ENCODE measurements at places on chromosomes 6 and 20.

DNA sequence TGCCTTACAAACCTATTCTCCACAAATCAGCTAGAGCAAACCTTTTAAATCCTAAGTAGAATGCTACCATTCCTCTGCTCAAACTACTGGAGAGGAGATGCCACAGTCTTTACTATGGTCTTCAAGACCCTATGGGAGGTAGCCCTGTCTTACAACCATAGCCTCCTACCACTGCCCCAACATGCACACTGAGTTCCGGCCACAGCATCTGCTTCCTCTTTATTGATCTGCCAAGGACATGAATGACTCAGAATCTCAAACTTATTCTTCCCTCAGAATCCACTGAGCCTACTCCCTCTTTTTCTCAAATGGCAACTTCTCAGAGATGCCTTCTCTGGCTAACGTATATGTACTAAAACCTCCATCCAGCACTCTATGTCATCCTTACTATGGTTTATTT lies 12.2 kb upstream of the ANKEF1 start:
- no peak for DNase-seq

- DNase-seq: no peak
Observed at GRCh38 chr6:150929416-150929815, 63.9 kb downstream of the MTHFD1L start.

DNA sequence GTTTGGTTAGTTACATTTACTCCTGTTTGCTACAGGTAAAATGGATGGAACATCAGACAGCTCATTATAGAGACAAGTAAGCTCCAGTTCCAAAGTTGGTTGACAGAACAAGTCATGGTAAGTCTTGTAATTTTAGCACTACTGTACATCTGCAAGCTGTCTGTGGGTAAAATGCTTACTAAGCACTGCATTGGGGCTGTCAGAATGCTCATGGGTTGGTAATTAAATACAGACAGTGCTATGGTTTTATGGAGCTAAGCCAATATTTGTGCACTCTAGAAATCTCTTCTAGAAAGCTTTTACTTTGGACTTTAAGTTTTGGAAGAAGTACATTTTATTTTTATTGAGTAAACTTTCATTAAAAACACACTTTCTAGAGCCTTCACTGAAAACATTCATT lies 419.2 kb upstream of the MMS22L start:
- no peak for DNase-seq

- no peak for DNase-seq
Observed at GRCh38 chr6:41975276-41975675, 33.7 kb upstream of the CCND3 start.

- DNase-seq: peak; percentile 44
Observed at GRCh38 chr6:168884646-168885086, 369.0 kb downstream of the THBS2 start.

GRCh38 chr6:118542184-118542952 lies 5.7 kb upstream of the PLN start:
- DNase-seq: no peak

DNA sequence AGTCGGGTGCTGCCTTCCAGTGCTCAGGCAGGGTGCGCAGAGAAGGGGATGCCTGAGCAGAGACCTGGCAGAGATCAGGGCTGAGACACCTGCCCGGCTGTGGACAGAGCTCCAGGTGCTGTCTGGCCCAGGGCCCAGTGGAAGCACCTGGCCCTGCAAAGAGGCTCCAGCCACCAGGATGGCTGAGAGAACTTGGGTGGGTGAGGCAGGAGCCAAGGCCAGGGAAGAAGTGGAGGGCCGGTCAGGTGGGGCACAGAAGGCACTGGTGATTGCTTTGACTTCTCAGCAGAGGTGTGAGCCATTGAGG lies 31.2 kb downstream of the PNLDC1 start:
- DNase-seq: no peak

DNA sequence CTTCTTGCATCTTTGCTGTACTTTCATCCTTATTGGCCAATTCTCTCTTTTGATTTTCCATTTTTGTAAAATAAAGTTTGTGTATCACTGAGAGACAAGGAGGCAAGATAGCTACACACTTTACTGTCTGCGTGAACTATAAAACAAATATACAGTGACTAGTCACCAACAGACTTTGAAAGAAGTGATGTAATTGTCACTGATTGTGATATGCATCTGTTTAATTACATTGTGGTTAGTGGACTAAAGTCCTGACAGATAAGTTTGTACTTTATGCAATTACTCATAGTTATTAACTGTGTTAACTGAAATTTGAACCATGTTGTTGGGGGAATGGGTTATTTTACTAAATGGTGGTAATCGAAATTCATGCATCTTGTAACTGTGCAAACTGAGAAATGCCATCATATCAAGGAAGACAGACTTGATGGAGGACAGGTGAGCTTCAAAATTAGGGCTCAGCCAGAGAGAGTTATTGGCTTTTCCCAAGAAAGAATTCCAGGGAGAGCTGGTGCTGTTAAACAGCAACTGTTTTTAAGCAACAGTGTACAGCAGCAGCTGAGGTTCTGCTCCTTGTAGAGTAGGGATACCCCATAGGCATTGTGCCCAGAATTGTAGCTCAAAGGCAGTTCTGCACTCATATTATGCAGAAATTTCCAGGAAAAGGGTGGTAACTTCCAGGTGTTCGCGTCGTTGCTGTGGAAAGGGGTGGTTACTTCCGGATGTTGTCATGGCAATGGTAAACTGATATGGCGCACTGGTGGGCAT lies 62.9 kb downstream of the EFHC1 start:
- DNase-seq: no peak

DNA sequence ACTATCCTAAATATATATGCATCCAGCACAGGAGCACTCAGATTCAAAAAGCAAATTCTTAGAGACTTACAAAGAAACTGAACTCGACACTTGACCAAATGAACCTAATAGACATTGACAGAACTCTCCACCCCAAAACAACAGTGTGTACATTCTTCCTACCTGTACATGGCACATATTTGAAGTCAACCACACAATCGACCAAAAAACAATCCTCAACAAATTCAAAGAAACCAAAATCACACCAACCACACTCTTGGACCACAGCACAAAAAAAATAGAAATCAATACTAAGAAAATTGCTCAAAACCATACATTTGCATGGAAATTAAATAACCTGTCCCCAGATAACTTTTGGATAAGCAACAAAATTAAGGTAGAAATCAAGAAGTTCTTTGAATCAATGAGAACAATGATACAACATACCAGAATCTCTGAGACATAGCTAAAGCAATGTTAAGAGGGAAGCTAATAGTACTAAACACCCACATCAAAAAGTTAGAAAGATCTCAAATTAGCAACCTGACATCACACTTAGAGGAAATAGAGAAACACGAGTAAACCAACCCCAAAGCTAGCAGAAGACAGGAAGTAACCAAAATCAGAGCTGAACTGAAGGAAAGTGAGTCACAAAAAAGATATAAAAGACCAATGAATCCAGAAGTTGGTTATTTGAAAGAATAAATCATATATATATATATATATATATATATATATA lies 12.5 kb upstream of the TREM1 start:
- DNase-seq: no peak

DNA sequence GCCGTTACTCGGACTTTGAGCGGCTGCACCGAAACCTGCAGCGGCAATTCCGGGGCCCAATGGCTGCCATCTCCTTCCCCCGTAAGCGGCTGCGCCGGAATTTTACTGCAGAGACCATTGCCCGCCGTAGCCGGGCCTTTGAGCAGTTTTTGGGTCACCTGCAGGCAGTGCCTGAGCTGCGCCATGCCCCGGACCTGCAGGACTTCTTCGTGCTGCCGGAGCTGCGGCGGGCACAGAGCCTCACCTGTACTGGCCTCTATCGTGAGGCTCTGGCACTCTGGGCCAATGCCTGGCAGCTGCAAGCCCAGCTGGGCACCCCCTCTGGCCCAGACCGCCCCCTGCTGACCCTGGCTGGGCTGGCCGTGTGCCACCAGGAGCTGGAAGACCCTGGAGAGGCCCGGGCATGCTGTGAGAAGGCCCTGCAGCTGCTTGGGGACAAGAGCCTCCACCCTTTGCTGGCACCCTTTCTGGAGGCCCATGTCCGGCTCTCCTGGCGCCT lies 7.2 kb downstream of the SNX21 start:
- no peak for DNase-seq

GRCh38 chr6:168638468-168639271 lies 197.7 kb downstream of the SMOC2 start:
- no peak for DNase-seq

- DNase-seq: no peak
Observed at GRCh38 chr6:139338795-139339194, 35.7 kb downstream of the CITED2 start.

GRCh38 chr20:21781446-21782075 lies 76.1 kb downstream of the PAX1 start:
- DNase-seq: peak; percentile 60

DNA sequence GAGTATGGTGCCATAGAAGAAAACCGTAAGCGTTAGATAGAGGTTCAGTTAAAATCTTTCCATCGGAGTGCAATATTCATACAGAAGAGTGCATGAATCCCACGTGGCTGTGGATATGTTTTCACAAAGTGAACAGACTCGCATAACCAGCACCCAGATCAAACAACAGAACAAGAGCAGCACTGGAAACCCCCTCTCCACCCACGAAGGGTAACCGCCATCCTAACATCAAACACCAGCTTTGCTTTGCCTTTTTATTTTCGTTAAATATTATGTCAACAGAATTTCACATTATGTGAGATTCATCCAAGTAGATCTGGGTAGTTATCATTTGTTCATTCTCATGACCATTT lies 4.7 kb downstream of the GTSF1L start:
- DNase-seq: no peak

DNA sequence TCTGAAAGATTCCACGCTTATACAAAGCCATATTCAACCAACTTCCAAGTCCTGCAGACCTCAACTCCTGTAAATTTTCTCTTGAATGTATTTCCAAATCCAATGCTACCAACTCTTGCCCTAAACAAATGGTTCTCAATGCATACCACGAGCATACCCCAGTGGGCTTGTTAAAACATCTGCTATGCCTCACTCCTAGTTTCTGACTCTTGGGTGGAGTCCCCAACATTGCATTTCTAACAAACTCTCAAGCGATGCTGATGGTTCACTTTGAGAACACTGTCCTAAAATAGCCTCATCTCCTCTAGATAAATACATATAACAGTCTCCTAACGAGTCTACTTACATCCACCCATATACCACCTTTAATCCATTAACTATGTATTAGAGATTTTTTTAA lies 7.3 kb downstream of the HBS1L start:
- no peak for DNase-seq

DNA sequence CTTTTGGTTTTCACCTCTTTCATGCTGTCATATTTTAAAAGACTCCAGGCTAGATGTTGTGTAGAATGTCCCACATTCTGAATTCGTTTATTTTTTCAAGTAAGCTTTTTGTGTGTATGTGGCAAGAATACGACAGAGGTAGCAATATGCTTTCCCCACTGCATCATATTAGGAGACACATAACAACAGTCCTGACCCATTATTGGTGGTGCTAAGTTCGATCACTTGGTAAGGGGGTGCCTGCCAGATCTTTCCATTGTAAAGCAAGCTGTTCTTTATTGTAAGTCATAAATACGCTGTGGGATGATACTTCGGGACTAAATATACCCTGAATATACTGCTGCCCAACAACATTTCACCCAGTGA lies 588 bp upstream of the NCOA3 start:
- DNase-seq: no peak

- DNase-seq: no peak
Observed at GRCh38 chr20:36859700-36860330, 16.1 kb upstream of the TLDC2 start.

- no peak for DNase-seq
Observed at GRCh38 chr6:105429676-105430075, 26.8 kb upstream of the PREP start.

DNA sequence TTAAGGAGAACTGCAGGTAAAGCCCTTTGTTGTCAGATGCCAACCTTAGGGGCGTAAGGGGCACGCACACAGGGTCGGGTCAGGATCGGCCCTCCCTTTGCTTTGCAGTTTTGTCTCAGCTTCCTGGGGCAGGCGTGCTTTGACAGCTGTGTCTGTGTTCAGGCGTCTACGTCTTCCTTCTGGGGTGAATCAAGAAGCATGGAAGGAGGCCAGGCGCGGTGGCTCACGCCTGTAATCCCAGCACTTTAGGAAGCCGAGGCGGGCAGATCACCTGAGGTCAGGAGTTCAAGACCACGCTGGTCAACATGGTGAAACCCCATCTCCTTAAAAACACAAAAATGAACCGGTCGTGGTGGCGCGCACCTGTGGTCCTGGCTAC lies 1.3 kb downstream of the ZGPAT start:
- no peak for DNase-seq

DNA sequence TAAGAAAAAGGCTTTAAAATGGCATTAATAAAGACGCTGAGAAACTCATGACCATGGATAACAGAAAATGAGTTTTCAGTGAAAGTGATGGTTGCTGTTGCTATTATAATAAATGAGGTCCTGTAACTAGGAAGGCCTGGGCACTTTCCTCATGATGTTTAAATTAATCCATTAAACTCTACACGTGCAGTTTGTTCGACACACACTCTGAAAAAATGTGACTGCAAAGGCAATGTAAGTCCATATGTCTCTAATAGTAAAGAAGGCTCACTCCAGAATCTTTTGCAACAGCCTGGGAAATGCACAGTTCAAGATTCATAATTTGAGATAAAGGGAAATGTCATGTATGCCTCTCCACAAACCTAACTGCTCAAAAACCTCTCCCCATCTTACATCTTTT lies 153.4 kb downstream of the COL12A1 start:
- no peak for DNase-seq

GRCh38 chr6:12578097-12578496 lies 138.5 kb upstream of the PHACTR1 start:
- no peak for DNase-seq

DNA sequence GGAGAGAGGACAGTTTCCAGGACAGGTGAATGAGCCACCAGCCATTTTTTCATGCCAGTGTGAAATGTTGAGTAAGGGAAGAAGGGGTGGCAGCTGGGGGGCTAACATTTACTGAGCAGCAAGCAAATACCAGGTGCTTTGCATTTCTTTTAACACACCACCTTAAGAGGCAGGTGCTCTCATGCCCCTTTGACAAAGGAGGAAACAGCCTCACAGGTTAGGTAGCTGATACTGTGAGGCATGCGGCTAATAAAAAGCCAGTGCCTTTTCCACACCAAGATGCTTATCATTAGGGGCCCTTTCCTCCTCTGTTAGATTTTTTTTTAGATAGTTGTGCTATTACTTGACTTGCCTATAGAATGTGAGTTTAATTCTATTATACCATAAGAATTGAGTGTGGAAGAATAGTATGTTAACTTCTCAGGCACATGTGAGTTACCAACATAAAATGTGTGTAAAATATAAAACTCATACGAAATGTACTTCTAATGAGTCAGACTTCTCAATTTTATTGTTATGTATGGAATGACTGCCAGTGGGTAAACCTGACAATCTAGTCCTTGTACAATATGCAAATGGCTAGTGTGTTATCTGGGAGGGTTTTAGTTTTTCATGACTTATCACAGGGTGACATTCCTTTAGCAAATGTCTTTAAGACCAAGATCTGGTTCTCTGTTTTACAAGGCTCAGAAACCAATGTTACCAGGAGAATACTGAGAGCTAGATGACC lies 260.0 kb downstream of the TMEM242 start:
- no peak for DNase-seq

- no peak for DNase-seq
Observed at GRCh38 chr6:6565488-6565887, 23.0 kb upstream of the LY86 start.

All from NCI-H748 treated with DMSO at 0.1 percent for 48 hours (cell line).